Spleen (tissue), 13 donors: ENCODE measurements at places on chromosomes 3 and 15.

- DNase-seq = peak; percentile 59
Measured at GRCh38 chr3:9916346-9916733, 558 bp upstream of the IL17RC start.

DNA sequence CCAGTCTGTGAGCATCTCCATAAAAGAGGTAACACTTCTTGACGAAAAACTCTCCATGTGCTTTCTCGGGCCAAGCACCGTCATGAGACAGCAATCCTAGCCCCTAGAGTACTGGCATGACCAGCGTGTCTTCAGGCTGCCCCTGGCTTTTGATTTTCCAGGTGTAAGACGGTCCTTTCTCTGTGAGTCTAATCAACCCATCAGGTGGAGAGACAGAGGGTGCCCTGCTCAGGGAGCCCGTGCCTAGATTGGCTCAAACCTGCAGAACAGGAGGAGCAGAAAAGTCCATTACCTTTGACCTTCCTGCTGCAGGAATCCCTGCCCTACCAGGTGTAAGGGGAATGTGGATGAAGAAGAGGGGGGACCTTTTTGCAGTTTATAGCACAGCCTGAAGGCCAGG, 109.5 kb upstream of the CHRM5 start:
- no peak for DNase-seq

DNA sequence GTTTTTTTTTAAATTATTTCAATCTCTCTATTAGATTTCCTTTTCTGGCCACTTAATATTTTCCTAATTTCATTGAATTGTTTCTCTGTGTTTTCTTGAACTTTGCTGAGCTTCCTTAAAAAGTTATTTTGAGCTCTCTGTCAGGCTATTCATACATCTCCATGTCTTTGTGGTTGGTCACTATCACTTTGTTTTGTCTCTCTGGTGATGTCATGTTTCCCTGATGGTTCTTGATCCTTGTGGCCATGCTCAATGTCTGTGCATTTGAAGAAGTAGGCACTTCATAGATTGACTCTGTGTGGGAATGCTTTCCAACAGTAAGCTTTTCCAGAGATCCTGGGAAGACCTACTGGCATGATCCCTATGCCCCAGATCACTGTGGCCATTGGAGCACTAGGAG, 18.6 kb downstream of the CD200R1 start:
- no peak for DNase-seq

DNA sequence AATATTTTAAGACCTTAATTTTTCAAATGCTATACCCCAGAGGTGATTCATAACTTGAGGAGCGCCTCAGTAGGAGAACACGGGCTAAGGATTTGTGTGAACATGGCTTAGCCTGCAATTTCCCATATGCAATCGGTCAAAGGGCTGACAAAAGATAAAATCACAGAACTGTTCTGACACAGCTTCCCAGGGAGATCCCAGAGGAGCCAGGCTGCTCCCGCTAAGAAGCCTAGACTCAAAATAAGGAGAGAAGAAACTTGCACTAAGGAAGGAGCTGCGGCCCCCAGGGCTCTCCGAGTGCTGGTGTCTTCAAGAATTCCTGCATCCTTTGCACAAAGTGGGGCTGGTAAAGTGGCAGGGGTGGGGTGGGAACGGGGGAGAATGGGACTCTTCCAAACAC, 106.3 kb upstream of the DLG1 start:
- DNase-seq = peak; percentile 34

DNA sequence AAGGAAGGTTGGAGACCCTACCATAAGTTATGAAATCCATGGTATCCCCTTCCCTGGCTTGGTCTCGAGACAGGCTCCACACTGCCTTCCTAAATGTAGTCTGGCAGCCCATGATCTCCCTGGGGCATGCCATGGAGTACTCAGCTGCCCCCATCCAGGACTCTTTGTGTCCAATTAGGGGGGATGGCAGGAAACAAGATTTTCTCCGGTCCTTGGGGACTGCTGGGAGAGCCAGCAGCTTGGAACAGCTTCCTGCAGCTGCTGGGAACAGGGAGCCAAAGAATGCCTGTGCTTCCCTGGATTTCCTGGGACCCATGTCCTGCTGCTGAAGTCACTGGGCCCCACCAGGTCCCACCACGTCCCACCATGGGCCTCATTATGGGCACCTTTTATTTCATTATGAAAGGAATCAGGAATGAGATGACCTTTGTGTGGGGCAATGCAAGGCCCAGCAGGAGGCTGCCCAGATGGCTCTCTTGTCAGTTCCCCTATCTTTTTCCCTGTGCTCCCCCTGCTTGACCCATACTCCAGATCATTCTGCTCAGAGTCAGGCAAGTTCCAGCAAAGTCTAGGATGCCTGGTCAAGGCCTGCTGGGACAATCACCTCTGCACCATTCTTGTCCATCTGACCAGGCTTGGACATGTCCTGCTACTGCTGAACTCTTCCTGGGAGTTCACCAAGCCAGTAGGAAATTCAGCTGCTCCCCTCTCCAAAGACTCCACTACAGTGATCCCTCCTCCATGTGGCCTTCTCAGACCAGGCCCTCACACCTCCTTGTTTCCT, 15.0 kb upstream of the DAG1 start:
- DNase-seq = no peak

DNA sequence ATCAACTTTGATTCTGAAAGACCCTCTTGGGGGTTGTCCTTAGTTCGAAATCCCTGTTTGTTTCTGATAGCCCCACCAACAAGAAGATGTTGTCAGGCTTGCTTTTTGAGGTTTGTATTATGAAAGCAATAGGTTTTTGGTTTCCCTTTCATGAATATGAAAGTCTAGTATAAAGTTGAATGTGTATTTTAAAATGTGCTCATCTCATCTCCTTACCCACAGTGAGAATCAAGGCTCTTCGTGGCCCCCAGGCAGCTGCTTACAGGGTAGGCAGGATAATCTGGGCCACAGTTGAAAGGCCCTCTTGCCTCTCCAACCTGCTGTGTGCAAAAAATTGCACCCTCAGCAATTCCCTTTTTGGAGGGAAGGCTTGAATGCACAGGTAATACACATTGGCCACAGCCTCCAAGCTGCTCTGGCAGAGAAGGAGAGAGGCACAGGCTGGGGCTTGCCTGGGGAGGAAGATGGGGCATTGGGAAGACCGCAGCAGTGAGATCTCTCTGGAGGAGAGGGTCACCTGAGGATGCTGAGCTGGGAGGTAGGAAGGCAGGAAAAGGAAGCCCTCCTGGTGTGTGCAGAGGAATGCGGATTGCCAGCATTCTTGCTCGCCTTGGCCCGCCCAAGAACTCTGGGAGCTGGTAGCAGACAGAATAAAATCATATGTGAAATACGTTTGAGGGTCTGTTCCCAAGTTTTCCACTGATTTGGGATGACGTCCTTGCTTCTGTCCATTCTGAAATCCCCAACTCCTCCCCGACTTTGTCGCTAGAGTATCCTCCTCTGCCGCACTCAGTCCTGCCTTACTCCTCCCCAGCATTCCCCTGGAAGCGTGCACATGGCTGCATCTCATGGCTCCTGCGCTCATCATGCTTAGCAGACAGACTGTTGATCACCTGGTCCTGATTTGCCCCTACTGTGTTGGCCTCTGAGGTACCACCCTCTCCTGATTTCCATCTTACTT, 196.4 kb downstream of the RPLP1 start:
- DNase-seq = no peak

DNA sequence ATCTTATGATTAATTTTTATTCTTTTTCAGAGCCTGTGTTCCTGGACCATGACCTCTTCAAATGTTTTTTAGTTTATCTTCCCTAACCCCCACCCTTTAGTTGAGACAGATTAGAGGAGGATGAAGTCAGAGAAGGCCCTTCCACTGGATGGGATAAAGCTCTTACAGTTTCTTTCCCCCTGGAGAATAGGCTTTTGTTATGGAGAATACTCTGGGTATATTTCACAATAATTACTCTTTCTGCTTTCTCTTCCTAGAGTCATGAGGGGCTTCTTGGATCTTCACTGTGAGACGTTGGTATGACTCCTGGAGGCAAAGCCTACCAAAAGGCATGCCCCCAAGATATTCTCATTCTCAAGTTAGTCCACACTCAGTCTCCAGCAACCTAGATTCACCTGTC, 144.4 kb upstream of the THRB start:
- DNase-seq = no peak

DNA sequence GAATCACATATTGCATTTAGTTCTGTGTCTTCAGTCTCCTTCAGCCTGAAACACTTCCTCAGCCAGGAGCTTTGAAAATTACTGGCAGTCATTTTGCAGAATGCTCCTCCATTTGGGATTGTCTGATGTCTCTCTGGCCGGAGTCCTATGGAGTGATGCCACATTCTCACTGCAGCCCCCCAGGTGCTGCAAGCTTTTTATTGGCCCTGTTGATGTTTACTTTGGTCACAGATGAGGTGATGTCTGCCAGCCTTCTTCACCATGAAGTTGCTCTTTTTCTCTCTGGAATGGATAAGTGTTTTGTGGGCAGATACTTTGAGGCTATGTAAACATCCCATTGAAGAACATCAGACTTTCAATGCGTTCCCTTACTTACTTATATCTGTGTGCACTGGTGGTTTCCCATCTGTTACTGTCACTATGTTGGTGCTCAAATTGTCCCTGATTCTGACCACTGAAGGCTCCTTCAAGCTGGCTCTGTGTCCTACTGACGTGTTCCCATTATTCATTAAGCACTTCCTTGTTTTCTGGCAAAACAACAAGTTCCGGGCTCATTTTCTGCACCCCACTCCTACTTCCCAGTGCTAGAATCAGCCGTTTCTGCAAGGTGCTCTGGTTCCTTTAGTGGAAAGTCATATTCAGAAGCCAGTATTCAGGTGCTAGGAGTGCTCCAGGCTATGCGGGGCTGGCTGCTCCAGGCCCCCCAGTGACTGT, 1.4 kb upstream of the CLEC3B start:
- no peak for DNase-seq

GRCh38 chr3:82048711-82049110, 287.3 kb upstream of the GBE1 start:
- DNase-seq = no peak

DNA sequence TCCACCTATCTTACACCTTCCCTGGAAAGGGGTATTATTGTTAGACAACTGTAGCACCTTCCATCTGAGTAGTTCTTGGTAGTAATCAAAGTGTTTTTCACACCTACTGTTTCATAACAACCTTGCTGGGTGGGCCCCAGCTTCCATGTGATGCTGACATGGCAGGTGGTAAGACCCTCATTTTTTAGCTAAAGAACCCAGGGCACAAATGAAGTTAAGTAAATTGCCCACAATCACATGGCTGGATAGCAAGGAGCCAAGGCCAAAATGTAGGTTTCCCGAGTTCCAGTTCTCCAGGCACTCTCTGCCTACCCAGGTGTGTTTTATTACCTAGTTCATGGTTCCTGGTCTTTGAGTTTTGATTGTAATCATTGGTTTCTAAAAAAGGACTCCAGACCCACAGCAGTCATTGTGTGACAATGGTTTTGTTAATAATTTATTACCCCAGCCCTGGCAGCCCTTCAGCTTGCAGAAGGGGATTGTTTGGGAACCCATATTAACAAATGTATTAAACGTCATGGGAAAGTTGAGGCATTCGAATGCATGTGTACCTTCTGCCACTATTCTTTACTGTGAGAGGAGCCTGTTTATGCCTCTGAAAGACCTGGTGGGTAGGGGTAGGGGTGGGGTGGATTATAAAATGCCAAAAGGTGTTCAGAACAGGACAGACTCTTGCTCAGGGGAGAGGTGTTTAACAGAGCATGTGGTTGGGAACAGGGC, 222.2 kb upstream of the BHLHE40 start:
- DNase-seq = no peak

DNA sequence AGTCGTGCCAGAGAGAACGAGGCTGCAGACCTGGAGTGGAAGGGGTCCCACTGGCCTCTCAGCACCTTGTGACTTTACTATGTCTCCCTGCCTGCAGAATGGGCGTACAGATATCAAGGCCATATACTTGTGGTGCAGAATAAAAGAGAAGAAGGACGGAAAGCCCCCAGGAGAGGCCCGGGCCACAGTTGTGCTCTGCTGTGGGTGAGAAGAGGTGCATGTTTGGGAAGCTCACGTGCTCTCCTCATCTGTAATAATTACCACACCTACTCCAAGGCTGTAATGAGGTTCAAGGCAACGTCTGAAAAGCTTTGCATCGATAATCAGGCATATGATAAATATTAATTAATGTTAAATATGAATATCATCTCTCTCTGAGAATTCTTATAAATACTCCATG, 58.0 kb downstream of the MGLL start:
- no peak for DNase-seq

- DNase-seq = no peak
Measured at GRCh38 chr3:123152687-123153086, 49.1 kb upstream of the SEC22A start.

- DNase-seq = peak; percentile 55
Measured at GRCh38 chr3:126931806-126932187, 51.1 kb upstream of the PLXNA1 start.

- DNase-seq = no peak
Measured at GRCh38 chr3:107524326-107524840, 1.6 kb downstream of the BBX start.

- DNase-seq = no peak
Measured at GRCh38 chr3:24793896-24794295, 299.2 kb upstream of the THRB start.

DNA sequence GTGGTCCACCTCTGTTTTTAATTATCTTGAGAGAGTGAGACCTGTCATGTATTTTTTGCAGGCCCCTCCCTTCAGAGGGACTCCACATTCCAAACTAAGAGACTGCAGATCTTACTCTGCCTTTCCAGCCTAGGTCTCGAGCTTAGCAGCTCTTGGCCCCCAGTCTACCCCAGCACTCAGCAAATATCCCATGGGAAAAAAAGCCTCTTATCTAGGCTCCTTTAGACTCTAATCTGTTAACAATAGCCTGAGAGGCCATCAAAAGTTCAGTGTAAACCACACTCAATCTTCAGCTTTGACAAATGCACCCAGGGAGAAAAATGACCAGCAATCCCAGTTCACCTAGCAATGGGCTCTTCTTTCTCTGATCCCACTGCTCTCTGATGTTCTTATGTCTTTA, 8.6 kb upstream of the BLM start:
- DNase-seq = no peak

- DNase-seq = no peak
Measured at GRCh38 chr15:72050700-72051099, 67.2 kb downstream of the MYO9A start.

- no peak for DNase-seq
Measured at GRCh38 chr3:50127251-50127691, 27.9 kb upstream of the SEMA3F start.

GRCh38 chr3:126865736-126866135, 117.2 kb upstream of the PLXNA1 start:
- DNase-seq = no peak

DNA sequence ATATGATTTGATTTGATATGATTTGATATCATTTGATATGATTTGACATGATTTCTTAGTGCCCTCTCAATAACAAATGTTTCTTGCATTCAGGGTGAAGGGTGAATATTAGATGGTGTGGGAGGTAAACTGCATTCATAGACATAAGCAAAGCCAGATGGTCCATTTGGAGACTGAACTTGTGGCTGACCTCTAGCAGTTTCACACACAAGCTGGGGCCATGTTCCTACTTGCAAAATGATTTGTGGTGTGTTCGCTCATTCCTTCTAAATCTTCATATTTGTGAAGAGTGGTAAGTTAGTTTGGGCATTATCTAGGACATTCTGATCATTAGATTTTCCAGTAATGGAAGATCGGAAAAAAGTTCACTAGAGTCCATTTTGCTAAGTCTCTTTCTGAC, 40.5 kb upstream of the CCR4 start:
- no peak for DNase-seq

- DNase-seq = no peak
Measured at GRCh38 chr3:50233176-50233575, 2.8 kb upstream of the GNAI2 start.

GRCh38 chr15:40914486-40914885, 14.7 kb upstream of the DLL4 start:
- DNase-seq = no peak

GRCh38 chr3:123481071-123481470, 32.2 kb upstream of the ADCY5 start:
- peak; percentile 49 for DNase-seq
